M059J (cell line): ENCODE measurements at places on chromosomes 12 and 14.

- DNase-seq: no peak
Measured at GRCh38 chr14:76446921-76447320, 71.0 kb downstream of the ESRRB start.

GRCh38 chr12:79769189-79769859, 78.6 kb upstream of the PAWR start:
- no peak for DNase-seq

DNA sequence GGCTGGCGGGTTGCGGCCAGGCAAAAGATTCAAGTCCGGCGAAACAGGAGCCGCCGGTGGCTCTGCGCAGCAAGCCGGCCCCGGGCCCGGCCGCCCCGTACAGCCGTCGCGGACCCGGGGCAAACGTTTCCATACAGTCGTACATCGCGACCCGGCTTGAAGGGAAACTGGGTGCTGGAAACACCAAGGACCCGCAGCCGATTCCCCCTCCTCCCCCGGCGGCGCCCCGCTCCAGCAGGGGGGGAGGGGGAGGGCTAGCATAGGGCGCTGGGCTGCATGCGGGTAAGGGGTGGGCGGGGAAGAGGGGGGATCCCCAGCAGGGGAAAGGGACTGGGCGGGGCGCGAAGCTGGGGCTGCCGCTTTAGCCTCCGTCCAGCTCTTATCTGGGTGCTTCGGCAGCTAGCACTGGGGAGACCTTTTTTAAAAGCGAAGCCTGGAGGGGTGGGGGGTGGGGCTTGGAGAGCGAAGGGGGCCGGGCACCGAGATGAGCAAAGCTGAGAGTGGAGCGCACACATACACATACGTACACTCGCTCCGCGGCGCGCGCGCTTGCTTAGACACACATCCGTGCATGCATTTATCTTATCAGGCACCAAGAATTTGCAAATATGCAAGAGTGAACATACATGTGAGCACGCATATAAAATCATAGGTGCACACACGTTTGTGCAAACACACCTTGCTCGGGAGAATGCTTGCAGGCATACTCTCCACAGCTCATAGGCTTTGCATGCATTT, 11.9 kb downstream of the RARG start:
- DNase-seq: peak; percentile 27

GRCh38 chr12:50351120-50352043, 45.0 kb downstream of the FAM186A start:
- DNase-seq: no peak

DNA sequence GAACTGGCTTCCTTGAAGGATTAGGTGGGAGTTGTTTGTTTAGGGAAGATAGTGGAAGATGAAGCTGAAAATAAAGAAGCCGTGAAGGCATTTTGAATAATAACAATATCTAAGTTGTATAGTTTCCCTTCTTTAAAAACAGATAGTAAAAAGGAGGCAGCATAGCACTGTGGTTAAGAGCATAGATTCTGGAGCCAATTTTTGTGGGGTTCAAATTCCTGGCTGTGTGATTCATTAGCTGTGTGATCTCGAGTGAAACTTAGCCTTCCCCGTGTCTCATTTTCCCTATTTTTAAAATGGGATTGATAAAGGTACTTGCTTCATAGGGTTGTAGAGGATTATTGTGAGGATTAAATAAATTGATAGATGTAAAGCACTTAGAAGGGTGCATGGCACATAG, 104.5 kb downstream of the MYRFL start:
- peak; percentile 2 for DNase-seq

- no peak for DNase-seq
Measured at GRCh38 chr12:61956545-61956944, 303.7 kb upstream of the USP15 start.

GRCh38 chr12:80299976-80300375, 144.1 kb upstream of the PTPRQ start:
- peak; percentile 3 for DNase-seq

DNA sequence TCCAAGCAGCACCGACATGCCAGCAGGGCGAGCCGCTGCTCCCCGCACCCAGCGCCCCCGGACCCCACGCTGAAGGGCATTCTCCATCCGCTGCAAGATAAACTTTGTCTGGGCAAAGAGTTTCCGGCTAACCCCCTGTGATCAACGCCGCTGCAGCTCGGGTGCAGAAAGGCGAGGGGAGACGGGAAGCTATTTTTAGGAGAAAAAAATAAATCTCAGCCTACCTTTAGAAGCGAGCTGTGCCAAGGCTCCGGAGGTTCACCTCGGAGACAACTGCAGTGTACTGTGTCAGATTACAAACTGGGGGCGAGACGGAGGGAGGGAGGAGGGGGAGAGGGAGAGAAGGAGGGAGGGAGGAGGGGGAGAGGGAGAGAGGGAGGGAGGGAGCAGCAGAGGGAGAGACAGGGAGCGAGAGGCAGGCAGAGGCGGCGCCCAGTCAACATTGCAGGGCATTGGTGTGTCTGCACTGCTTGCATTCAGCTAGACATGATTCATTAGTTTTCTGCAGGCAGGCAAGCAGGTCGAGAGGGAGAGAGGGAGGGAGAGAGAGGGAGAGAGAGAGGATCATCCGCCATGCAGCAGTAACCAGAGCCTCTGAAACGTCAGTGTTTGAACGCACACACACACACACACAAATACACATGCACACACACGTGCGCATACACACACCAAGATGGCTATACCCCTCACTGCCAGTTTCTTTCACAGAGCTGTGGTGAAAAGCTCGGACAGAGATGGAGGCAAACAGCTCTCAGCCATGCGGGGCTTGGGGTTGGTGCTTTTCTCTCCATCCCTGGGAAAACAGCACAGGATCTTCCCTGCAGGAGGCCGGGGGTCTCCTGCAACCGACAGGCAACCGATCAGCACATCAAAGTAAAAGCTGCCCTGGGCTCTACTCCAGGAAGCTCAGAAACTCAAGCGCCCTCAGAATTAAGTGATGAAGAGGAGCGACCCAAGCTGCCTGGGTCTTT, at the start of gene RIMBP2:
Gene RIMBP2, minus strand, starts transcription at position 302 of the 971 bp plus-strand sequence. CDS start 237,286 bp downstream, outside the sequence.
- peak; percentile 31 for DNase-seq

GRCh38 chr12:53047221-53048032, 2.4 kb upstream of the TNS2 start:
- peak; percentile 80 for DNase-seq

GRCh38 chr12:63103494-63104131, 47.4 kb downstream of the AVPR1A start:
- peak; percentile 8 for DNase-seq

DNA sequence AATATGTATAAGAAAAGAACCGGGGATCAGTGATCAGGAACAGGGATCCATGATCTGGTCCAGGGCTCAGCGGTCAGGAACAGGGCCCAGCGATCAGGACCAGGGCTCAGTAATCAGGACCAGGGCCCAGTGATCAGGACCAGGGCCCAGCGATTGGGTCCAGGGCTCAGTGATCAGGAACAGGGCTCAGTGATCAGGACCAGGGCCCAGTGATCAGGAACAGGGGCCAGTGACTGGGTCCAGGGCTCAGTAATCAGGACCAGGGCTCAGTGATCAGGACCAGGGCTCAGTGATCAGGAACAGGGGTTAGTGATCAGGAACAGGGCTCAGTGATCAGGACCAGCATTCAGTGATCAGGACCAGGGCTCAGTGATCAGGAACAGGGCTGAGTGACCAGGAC, 56.3 kb downstream of the TMEM121 start:
- DNase-seq: no peak
